ENCODE measurements at places on chromosomes 7 and 10. TPM values are rescaled to one million over a fixed set of nuclear protein-coding genes. Genes with fewer than 3 reads are reported as not detected.
A peak's percentile ranks its signal among the peaks of the same experiment; 100 is the strongest.

GRCh38 chr7:38367301-38367890, 94.0 kb upstream of the TARP start:
- peak; percentile 23 for DNase-seq

GRCh38 chr10:78407009-78407711, 373.5 kb downstream of the RPS24 start:
- DNase-seq, result peak; percentile 48

DNA sequence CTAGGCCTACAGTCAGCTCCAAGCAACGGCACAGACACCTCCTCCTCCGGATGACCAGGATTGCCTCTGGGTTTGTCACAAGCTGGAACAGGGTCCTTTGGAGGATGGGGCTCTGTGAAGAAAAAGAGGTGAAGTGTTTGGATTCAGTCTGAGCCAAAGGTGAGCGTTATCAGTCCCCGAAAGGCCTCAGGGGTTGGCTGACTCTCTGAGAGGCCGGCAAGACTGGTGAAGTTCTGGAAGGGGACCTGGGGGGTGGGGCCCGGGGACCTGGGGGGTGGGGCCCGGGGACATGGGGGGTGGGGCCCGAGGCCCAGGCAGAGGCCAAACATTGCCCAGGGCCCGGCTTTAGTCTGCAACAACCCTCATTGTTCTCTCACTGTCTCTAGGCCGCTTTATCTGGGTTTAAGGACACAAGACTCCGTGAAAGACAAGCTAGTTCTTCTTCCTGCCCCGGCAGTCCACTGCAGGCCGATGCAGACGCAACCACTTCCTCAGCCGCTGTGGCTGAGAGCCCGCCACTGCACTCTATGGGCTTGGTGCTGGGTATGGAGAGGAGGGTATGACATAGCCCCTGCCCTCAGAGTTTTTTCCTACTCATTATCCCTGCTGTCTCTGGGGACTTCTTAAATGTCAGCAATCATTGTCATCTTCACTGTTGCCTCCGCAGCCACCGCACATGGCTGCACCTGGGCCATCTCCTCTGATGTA, 27.4 kb upstream of the PSAP start:
- DNase-seq, result peak; percentile 87

DNA sequence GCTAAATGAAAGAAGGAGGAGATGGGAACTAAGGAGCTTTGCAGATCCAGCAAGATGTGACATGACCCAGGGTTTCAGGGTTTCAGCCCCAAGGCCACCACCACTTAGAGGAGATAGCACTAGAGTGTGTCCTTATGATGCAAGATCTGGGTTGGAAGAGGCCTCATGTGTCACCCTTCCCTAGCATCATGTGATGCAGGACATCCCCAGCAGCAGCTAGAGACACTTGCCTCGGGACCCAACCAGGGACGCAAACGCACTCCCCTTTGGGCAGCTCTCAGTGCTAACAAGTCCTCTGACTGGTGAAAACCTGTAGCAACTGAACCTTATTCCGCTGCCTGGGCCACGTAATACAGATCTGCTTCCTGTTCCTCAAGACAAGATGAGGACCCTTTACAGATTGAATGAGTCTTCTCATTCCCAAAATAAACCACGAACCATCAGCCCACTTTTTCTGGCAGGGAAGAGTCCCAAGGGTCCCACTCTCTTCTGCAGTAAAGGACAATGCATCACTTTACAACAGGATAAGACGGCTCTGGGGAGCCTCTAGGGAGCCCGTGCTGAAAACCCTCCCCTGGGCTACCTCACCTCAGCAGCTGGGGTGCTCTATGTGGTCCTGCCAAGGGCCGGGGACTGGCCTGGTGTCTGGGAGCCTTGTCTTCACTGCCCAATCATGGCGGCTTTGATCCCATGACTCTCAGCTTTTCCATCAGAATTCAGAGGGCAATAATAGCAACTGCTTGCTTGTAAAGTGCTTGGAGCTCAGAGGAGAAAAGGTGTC, 44.8 kb upstream of the GDF10 start:
- no peak for DNase-seq

DNA sequence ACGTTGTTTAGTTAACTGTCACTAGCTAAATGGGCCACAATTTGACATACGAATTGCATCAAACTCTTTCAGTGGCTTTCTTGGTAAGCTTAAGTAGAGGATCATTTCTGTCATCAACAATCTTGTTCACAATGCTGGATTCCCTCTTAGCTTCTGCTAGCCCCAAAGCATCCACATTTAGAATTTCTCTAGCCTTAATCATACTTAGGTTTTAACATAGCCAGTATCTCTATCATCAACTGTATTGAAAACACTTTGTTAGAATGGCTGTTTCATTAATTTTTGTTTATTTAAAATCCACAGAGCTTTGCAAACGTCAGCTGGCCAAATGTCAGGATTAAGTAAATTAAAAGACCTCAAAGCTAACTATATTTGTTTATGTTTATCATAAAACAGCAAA, 41.1 kb downstream of the ABRAXAS2 start:
- DNase-seq, result no peak

DNA sequence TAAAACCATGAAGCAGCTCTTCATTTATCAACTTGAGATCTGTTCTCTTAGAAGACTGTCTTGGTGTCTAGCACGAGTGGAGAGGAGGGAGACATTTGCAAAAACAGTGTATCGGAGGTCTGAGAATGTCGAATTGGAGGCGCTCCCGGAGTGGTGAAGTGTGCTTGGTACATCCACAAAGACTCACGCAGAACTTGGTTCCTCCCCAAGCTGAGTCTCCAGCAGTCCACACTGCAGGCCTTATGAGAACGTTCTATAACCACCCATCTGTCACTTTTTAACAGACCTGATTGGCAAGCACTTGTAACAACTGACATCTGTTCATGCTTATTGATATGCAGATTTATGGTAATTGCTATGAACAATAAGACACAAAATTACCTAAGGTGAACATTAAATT, 261.6 kb downstream of the CELF2 start:
- DNase-seq, result no peak

DNA sequence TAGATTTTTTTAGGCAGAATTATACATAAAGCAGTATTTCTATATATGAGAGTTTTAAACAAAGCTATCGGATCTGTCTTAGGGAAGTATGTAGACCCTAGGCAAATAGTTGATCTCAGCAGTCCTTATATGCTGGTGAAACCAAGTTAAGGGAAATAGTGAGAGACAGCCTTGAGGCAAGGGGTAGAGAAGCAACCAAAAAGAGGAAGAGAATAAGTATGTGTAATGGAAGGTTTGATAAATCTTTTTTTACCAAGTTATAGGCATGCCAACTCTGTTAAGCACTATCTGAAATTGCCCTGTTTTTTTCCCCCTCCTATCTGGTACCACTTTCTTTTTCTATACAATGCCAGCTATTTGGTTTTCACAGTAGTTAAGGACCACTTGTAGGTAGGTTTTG, 19.9 kb downstream of the SPAG6 start:
- no peak for DNase-seq

DNA sequence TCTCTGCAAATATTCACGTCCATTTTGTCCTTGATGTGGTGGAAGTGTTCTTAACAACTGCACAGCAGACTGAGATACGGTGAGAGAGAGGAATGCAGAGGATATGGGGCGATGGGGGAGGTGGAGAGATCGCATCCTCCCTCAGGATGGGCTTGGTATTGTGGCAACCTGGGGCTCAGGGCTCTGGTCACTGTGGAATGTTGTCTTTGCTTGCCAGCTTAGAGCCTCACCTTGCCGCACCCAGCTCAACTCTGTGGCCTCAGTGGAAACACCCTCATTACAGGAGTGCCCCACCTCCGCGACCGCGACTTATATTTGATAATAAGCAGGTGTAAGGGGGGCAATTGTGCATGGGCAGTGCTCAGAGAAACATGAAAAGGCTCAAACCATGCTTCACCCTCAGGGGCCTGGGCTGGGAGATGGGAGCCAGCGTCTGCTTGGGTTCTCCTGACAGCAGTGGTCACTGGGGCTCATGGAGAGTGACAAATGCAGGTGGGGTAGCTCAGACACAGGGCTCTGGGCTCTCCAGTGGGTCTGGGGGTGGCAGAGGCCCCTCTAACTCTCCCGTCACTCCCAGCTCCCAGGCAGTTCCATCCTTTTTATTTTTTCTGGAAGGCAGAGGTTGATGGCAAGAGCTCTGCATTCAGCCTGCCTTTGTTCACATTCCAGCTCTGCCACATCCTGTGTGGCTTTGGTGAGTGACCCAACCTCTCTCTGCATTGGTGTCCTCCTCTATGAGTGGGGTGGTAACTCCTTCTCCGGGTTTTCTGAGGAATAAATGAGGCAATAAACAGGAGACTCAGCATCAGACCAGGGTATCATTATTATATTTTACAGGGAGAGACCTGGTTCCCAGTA, 43.1 kb upstream of the EMX2 start:
- DNase-seq, result no peak

- DNase-seq, result no peak
Observed at GRCh38 chr10:20133669-20134189, 317.5 kb downstream of the PLXDC2 start.

- no peak for DNase-seq
Observed at GRCh38 chr10:15461353-15462108, 90.4 kb upstream of the FAM171A1 start.

DNA sequence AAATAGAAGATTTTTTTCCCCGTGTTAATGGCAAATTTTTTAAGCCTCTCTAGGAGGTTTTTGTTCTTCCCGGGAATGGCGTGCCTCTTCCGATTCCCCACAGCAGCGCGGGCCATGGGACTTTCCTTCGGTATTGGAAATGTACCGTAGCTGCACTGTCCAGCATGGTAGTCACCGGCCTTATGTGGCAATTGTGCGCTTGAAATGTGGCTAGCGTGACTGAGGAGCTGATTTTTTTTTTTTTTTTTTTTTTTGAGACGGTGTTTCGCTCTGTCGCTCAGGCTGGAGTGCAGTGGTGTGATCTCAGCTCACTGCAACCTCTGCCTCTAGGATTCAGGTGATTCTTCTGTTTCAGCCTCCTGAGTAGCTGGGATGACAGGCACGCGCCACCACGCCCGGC, 938 bp upstream of the TCTN3 start:
- no peak for DNase-seq

DNA sequence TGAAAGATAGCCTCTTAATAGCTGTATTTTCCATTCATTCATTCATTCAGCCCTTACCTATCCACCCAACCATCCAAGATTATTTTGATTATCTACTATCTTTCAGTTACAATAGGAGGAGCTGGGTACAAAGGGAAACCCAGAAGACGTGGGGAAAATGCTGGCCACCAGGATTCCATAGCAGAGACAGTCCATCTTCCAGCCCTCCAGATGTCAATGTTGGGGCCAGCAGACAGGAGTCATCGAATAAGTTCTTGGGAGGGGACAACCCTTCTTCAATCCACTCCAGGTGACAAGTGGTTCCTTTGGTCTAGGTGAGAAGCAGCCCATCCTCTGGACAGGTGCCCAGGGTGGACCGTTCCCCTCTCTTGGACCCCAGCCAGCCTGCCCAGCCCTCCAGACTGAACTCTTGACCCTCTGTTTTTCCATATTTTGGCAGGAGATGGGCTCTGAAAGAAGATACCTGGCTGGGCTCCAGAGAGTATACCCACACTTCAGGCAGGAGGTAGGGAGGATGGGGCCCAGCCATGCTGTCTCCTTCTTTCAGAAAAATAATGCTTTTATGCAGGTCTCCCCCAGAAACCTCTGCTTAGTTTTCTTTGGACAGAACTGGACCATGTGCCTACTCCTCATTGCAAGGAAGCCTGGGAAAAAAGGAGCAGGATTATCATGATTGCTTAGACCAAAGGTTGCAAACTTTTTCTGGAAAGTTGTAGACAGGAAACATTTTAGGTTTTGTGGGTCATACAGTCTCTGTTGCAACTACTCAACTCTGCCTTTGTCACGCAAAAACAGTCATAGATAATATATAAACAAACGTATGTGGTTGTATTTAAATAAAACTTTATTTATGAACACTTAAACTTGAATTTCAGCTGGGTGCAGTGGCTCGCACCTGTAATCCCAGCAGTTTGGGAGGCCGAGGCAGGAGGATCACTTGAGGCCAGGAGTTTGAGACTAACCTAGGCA, 95.5 kb upstream of the SMNDC1 start:
- no peak for DNase-seq

GRCh38 chr10:100774223-100774622, 28.8 kb downstream of the PAX2 start:
- no peak for DNase-seq

DNA sequence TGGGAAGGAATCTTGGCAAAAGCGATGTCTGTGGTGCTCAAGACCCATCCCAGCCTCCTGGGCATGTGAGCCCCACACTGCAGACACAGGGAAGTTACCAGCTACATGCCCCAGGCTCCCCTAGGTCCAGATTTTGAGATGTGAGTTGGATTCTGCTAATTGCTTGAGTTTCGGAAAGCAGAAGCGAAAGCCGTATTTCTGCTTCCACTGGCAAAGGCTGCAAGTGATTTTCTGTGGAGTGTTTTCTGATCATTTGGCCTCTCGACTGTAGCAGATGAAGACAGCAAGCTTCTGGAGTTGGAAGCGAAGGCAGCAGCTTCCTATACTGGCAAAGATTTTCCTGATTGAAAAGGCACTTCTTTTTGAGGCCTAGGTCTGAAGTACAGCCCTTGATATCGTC, 29.6 kb downstream of the ANKRD16 start:
- no peak for DNase-seq

The UNC5B gene
- not detected for total RNA-seq

The ZNF727 gene
- total RNA-seq, result not detected

The LIPF gene
- total RNA-seq, result not detected

The OGDHL gene
- total RNA-seq, result 0.23 TPM

The ANKRD22 gene
- not detected for total RNA-seq

The AQP1 gene
- total RNA-seq, result not detected

The STOX1 gene
- total RNA-seq, result 2.6 TPM
